ENCODE measurements at places on chromosomes 1 and 21.

GRCh38 chr1:3275471-3276340 lies 178.8 kb upstream of the ARHGEF16 start:
- no peak for DNase-seq

GRCh38 chr1:32886004-32886827 lies at the start of gene HPCA:
Gene HPCA, plus strand, starts transcription at chr1:32886491. Its CDS starts 2,408 bp downstream, at chr1:32888899.
- no peak for DNase-seq

- no peak for DNase-seq
Observed at GRCh38 chr1:20164694-20165202, 21.1 kb upstream of the UBXN10 start.

DNA sequence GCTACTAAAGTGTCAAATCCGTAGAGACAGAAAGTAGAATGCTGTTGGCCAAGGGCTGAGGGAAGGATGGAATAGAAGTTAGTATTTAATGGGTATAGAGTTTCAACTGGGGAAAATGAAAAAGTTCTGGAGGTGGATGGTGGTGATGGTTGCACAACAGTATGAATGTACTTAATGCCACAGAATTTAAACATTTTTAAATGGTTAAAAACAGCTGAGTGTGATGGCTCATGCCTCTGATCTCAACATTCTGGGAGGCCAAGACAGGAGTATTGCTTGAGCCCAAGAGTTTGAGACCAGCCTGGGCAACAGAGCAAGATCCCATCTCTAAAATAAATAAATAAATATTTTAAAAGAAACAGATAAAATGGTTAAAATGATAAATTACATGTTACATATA lies 44.5 kb downstream of the PIK3R3 start:
- no peak for DNase-seq

DNA sequence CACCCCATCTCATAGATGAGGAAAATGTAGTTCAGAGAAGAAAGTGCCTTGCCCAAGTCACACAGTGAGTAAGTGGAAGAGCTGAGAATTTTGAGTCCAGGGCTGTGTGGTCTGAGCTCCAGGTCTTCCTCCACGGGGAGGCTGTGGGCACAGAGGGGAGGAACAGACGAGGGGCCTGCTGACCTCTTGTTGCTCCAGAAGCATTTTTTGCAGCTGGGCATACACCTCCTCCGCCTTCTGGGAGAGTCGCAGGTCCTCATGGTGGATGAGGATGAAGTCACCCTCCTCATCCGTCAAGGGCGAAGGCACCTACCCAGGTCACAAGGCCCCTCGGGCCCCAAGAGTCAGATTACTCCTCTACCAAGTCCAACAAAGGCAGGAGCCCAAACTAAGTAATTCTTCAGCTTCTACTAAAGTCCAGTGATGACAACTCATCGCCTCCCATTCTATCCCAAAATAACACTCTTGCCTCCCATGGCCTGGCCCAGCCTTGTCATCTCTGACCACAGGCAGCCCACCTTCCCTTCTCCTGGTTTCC lies 9.1 kb downstream of the CC2D1B start:
- no peak for DNase-seq

All from activated T-cell treated with anti-CD3 and anti-CD28 coated beads for 1 hour (primary cell).